Activated T-helper 9 cell treated with anti-CD3 and anti-CD28 coated beads, Interleukin-2, amount 50 U/mL, for 16 hours (primary cell): ENCODE measurements at places on chromosomes 5 and 9.

DNA sequence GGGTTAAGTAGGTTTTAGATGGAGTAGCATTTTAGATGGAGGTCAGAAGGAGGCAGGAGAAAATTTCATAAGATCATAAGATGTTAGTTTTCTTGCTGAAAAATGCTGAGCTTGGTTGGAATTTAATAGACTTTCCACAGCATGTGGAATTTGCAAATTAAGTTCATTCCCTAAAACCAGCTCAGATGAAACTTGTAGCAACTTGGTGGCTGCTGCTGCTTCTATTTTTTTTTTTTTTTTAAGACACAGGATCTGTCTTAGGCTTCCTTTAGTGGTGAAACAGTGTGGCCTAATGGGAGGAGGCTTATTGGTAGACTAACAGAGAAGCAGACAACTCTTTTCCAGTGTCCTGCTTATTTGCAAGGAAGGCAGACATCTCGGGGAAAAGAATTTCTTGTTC, 154.5 kb downstream of the AOPEP start:
- DNase-seq, result no peak

GRCh38 chr5:54307583-54307982, 2.8 kb downstream of the ARL15 start:
- no peak for DNase-seq

- DNase-seq, result no peak
These were observed 37.8 kb downstream of the MEF2C start for GRCh38 chr5:88845081-88845697.

- no peak for DNase-seq
These were observed 110.2 kb upstream of the PCA3 start for GRCh38 chr9:76654051-76654461.

- DNase-seq, result no peak
These were observed 240.9 kb downstream of the TRIM36 start for GRCh38 chr5:114928644-114929462.

- no peak for DNase-seq
These were observed 59.6 kb downstream of the TSTD2 start for GRCh38 chr9:97573482-97574073.

DNA sequence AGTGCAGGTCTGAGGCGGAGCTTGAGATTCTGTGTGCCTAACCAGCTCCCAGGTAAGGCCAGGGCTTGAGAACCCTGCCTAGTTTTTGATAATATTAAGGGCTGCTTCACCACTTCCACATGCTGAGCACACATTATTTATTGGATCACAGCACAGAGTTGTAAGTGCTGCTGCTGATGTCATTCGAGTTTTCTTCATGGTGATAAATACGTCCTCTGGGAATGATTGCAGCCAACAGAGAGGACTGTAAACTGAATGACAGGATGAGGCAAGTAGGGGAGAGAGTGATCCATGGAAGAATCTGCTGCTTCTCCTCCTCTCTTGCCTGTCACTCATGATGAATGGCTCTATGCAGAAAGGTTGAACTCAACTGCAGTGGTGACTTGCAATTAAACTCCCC, 77.9 kb upstream of the VPS13A start:
- no peak for DNase-seq

DNA sequence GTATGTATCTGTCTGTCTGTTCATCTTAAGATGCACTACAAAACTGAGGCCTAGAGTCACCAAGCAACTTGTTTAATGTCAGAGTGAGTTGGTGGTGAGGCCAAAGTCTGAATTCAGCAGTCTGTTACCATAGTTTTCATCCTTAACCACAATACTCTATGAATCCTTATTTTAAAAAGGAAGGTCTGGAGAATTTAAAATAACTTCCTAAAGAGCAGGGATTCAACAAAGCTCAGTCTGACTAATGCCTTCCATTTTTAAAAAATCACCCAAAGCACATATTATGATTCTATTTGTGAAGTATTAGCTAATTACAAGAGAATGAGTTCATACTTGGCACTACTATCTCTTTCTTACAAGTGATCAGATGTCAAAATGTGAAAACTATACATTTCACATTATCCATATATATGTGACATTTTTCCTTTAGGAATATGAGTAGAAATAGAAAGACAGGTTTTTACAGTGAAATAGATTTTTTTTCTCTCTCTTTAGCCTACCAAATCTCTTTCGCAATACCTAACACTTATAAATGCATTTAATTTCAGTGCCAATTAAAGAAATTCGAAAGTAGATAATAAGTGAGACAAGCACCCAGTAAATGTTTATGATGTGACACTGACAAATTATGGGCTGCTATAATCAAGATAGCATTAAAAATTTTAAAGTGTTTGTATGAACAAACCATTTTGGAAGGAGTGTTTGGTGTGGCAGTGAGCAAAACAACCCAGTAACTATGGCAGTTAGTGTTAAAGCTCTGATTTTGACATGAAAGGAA, 102.3 kb upstream of the CDKN2B start:
- DNase-seq, result no peak

DNA sequence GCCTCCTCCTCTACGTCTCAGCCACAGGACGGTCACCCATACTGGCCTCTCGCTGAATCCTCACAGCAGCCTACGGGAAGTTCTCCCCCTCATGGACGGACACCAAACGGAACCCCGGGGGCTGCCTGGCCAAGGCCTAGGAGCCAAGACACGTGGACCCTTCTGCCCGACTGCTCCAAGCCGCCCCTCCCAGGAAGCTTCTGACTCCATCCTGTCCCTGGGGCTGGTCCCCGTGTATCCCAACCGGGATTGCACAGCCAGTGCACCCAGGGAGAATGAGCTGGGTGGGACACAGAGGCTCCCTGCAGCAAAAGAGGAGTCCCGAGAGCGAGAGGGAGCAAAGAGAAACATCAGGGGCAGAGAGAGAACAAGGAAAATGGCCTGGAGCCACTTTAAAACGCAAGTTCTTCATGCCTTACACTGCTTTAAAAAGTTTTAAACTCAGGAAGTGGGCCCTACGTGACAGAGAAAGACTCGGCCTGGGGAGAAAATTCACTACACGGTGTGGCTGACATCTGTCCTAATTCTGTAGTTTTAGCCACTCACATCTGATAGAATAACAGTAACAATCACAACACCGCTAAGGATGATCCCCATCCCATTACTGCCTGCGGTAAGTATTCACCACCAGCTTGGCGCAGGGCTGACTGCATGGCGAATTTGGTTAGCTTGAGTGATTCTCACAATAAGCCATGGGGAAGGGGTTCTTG, 3.0 kb downstream of the FAM78A start:
- DNase-seq, result no peak

GRCh38 chr5:122078116-122079110, at the start of gene LOX:
TSS of gene LOX (minus strand) at chr5:122078259. CDS start at chr5:122077985, 274 bp downstream.
- DNase-seq, result no peak

GRCh38 chr5:4019841-4020240, 424.2 kb downstream of the IRX1 start:
- no peak for DNase-seq

DNA sequence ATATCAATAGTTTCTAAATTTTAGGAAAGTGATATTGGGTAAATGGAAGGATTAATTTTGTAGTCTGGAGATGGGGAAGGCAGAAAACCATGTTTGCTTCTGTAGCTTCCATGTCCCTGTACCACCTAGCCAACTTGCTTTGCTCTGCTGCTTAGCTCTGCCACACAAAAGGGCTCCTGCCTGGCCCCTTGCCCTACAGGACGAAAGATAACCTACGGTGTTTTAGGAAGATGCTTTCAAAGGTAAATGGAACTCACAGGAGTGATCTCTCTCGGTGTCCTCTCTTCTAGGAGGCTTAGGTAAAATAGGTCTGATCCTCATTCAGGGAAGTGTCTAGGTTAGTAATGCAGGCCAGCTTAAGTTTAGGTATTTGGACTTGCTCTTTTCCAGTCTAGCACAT, 37.8 kb upstream of the DMXL1 start:
- no peak for DNase-seq

DNA sequence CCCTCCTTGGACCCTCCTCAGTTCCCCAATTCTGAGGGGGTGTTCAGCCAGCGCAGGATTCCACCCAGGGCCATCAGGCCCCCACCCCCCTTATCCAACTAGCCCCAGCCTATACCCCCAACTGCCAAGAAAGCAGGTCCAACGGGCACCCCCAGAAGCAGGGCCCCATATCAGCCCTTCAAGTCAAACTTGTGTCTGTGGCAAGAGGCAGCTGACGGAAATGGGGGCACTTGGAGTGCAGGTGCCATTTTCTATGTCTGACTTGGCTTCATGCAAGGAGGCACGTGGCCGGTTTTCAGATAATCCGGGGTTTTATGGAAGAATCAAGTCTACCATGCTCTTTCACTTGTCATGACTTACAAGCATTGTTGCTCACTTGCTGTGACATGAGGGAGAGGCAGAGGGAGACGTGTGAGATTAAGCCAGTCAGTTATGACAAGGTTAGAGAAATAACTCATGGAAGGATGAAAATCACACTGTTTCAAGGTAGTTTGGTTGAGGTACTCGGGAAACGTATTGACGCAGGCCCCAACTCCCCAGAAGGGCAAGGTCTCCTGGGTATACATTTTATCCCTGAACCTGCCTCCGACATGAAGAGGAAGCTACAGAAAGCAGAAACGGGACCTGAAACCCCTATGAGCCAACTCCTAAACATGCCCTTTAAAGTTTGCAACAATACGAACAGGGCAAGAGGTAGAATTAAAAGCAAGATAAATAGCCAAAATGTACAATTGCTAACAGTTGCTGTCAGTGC, 26.5 kb upstream of the CLPTM1L start:
- no peak for DNase-seq

GRCh38 chr5:97141031-97141430, 1.4 kb downstream of the LIX1 start:
- no peak for DNase-seq

DNA sequence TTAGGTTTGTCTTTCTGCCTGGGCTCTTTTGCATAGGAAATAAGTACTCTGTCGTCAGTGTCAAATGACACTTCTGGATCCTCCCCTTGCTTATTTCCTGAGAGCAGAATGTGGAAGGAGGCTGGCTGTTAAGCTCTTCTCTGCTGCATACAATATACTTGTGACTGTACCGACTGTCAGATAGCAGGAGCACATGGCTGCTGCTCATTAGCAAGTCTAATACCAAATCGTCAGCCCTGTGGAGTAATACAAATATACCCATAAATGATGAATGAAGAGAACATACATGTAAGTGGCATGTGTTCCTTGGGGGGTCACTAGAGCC, at the start of gene GPR151:
TSS of gene GPR151 (minus strand) at position 40 of the 325 bp plus-strand sequence. CDS start 77 bp downstream, outside the sequence.
- DNase-seq, result no peak

DNA sequence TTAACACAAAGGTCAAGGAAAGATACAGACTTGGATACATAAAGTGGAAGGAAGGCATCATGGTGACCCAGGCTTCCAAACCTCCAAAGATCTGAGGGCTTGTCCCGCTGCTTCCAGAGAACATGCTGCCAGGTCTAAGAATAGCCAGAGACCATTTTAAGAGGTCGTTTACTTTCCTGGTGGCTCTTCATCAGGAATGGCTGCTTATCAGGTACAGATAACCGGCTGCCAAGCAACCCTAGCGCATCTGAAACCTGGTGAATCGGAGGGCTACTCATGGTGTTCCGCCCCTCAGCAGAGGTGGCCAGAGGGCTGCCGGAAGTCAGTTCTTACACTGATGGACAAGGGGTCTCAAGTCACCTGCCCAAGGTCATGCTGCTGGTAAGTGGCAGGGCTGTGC, 251.3 kb upstream of the DAP start:
- DNase-seq, result no peak

DNA sequence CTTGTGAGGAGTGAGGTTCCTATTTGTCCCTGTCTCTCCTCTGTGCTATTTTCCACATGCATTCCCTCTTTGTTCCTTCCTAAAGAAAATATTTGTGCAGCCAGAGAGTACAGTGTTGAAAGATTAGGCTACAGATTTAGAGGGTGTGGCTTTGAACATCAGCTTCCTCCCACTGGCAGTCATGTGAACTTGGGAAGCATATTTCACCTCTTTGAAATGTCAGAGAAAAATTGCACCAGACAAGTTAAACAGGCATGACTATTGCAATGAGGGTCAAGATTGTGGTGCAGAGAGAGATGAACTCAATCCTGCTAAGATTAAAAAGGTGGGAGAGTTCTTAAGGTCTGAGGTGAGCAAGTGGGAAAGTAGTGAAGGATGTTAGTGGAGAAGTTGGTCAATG, 641.0 kb downstream of the DNAH5 start:
- no peak for DNase-seq

DNA sequence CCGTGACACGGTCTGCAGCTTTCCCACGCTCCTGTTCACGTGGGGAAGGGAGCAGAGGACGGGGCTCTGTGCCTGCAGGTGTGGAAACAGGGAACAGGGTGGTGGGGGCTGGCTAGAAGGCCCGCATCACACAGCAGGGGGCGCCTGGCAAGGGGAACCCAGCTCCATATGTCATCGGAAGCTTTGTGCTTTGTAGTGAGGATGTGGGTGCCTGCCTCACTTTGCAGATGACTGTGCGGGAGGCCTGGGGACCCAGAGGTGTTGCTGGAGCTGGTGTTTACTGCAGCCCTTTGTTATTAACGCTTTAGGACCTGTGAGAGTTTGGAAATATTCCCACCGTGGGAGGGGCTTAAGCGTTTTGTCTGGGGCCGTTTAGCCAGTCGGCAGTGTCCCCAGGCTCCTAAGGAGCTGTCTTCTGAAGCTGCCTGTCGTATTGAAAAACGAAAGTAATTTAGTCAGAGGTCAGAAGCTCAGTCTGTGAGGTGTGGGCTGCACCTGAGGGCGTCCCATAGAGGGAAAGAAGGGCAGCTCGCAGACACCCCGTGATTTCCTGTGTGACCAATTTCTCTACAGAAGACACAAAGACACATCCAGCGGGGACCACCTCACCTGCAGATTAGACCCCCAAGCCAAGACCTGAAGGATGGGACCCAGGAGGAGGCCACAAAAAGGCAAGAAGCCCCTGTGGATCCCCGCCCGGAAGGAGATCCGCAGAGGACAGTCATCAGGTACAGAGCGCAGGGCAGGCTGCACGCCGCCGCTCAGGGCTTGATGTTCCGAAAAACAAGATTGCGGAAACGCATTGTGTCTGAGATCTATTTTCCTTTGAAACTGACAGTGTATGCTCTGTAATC, 9.1 kb downstream of the MAN1B1 start:
- DNase-seq, result peak; percentile 80

- no peak for DNase-seq
These were observed 872 bp upstream of the SMIM3 start for GRCh38 chr5:150777685-150778084.

GRCh38 chr5:77840930-77841329, 64.8 kb upstream of the TBCA start:
- no peak for DNase-seq
